ENCODE measurements at places on chromosomes 12 and 14. TPM values are rescaled to one million over a fixed set of nuclear protein-coding genes. Genes with fewer than 3 reads are reported as not detected.

Gene AJUBA
- 36.2 TPM for polyA plus RNA-seq

Gene MOK
- 13.3 TPM for polyA plus RNA-seq

Gene RESF1
- polyA plus RNA-seq = 4.9 TPM

Gene RGS6
- polyA plus RNA-seq = not detected

Gene BATF
- not detected for polyA plus RNA-seq

Gene EXOC3L4
- 0.21 TPM for polyA plus RNA-seq

Gene GLS2
- polyA plus RNA-seq = 2.1 TPM

Gene GPD1
- polyA plus RNA-seq = 0.26 TPM

Gene CLEC1B
- not detected for polyA plus RNA-seq

Gene RNASE2
- not detected for polyA plus RNA-seq

Gene DLK1
- 1.2 TPM for polyA plus RNA-seq

Gene GPR132
- polyA plus RNA-seq = not detected

Gene ACSS3
- polyA plus RNA-seq = 0.02 TPM

Gene ANKRD33
- polyA plus RNA-seq = not detected

Gene CMA1
- not detected for polyA plus RNA-seq

Gene PLEKHG3
- polyA plus RNA-seq = 5.1 TPM

Gene TAS2R30
- 0.08 TPM for polyA plus RNA-seq

Gene BCL2L14
- not detected for polyA plus RNA-seq

Gene TAS2R20
- polyA plus RNA-seq = 0.33 TPM

Gene SLC6A13
- 0.05 TPM for polyA plus RNA-seq

Data from SK-N-SH (cell line).